Adrenal gland (tissue), 19 donors: ENCODE measurements at places on chromosomes 2 and 18.

- no peaks in the 10 kb centered on the region for H3K27me3 ChIP-seq
- no peaks in the 10 kb centered on the region for H3K36me3 ChIP-seq
- H3K4me3 ChIP-seq = no peak overlapping the region
- DNase-seq = no peak
Observed at GRCh38 chr18:40056079-40056692, 1898.8 kb upstream of the PIK3C3 start.

DNA sequence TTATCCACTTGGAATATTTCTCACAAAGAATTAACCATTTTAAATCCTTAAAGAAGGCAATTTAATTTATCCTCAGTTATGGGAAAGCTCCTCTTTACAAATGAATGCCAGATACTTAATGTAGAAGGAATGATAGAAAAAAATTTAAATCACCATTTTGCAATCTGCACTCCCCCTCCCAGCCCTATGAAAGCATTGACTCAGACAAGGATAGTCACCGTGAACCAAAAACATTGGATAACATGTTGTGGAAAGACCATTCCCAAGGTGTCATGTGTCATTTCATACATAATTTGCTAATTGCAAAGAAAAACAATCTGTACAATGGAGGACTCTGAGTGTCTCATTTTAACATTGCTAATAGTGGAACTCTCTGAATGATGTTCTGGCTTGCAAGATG is 421.0 kb downstream of the TXNL1 start:
- no peak for DNase-seq
- H3K4me1 ChIP-seq = no peaks in the 10 kb centered on the region
- no peak overlapping the region for H3K4me3 ChIP-seq
- no peak overlapping the region for H3K27ac ChIP-seq
- H3K27me3 ChIP-seq = no peaks in the 10 kb centered on the region

DNA sequence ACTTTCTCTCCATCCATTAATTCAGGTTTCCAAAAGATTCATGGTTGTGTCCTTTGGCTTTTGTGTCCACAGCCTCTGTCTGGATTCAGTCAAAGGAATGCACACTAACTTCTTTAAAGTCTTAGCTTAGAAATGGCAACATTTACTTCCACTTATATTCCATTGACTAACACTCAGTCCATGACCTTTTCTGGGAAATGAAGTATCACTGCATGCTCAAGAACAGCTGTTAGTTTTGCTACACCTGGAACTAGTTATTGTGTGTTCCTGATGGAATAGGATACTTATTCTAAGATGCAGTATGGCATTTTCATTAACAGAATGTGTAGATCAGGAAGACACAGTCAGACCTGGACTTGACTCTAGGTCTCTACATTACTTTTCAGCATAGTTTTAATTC is 88.8 kb downstream of the KYNU start:
- H3K27ac ChIP-seq = no peak overlapping the region
- H3K4me1 ChIP-seq = no peaks in the 10 kb centered on the region
- DNase-seq = no peak
- no peak overlapping the region for H3K4me3 ChIP-seq
- no peaks in the 10 kb centered on the region for H3K36me3 ChIP-seq

DNA sequence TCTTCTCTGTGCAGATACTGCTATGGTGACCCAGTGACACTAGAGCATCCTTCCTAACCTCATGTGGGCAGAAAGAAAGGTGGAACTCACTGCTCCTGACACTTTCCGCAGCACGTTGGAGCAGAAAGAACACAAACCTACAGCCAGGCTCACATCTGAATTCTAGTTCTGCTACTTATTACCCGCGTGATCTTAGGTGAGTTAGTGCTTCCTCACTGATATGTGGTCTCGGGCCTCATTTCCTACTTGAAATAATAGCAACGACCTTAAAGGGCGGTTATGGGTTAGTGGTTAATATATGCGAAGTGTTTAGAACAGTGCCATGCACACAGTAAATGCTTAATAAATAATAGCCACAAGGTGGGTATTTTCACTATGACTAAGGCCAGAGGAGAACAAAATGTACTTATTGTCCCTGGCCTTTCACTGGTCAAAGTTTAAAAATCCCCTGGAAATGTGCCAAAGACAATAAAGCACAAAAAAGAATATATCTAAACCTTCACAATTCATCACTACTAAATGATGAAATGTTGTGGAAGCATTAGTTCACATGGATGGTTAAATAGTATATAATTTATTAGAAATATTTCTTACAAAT is 66.6 kb downstream of the MYOM1 start:
- H3K27me3 ChIP-seq = no peaks in the 10 kb centered on the region
- DNase-seq = no peak
- no peak overlapping the region for H3K27ac ChIP-seq
- no peak overlapping the region for H3K4me3 ChIP-seq
- H3K36me3 ChIP-seq = no peaks in the 10 kb centered on the region

GRCh38 chr18:31255953-31256352 is 62.0 kb upstream of the DSG1 start:
- no peaks in the 10 kb centered on the region for H3K4me1 ChIP-seq
- no peak overlapping the region for H3K27ac ChIP-seq
- no peaks in the 10 kb centered on the region for H3K36me3 ChIP-seq
- H3K27me3 ChIP-seq = no peaks in the 10 kb centered on the region

GRCh38 chr2:217724471-217724870 is 278.3 kb downstream of the TNS1 start:
- H3K4me1 ChIP-seq = no peaks in the 10 kb centered on the region
- no peak overlapping the region for H3K4me3 ChIP-seq
- no peaks in the 10 kb centered on the region for H3K36me3 ChIP-seq
- DNase-seq = no peak
- H3K27ac ChIP-seq = no peak overlapping the region

GRCh38 chr2:68806511-68807109 is 64.6 kb downstream of the BMP10 start:
- H3K4me3 ChIP-seq = no peak overlapping the region
- H3K27ac ChIP-seq = no peak overlapping the region
- no peaks in the 10 kb centered on the region for H3K36me3 ChIP-seq
- H3K27me3 ChIP-seq = no peaks in the 10 kb centered on the region

DNA sequence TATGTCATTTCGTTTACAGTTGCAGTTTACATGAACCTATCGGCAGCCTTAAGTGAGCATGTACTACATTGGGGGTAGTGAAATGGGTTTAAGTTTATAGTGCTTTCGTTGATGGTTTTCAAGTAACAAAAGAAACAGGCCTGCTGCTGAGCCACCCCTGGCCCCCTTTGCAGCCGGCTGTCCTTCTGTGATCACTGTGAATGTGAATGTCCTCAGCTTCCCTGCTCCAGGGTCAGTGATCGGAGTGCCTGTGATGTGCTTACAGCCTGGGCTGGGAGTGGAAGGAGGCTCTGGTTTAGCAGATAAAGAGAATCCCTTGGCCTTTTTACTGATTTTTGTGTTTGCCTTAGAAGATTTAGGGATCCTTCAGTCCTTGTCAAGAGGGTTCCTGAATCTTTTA is 154.2 kb downstream of the FAM210A start:
- DNase-seq = no peak
- H3K27ac ChIP-seq = no peak overlapping the region
- H3K27me3 ChIP-seq = no peaks in the 10 kb centered on the region

DNA sequence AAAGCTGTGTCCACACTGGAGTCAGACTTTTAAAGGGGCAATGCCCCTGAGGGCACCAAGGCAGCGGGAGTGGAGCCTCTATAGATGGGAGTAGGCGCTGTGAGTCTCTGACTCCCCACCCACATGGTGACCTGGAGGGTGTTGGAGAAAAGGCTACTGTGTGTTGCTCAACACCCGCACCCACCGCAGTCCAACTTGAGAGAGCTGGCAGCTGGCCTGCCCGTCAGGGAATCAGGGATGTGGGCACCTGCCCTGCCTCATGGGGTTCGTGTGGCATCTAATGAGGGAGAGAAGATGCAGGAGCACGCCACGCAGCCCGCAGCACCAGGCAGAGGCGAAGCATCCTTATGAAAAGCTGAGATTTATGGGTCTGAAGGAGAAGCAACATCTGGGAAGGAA is 84.2 kb downstream of the KLHL29 start:
- DNase-seq = no peak
- H3K27me3 ChIP-seq = no peaks in the 10 kb centered on the region
- H3K27ac ChIP-seq = no peak overlapping the region

GRCh38 chr2:236496340-236496739 is 73.3 kb upstream of the ACKR3 start:
- no peak overlapping the region for H3K4me3 ChIP-seq
- no peaks in the 10 kb centered on the region for H3K36me3 ChIP-seq
- H3K4me1 ChIP-seq = no peaks in the 10 kb centered on the region

DNA sequence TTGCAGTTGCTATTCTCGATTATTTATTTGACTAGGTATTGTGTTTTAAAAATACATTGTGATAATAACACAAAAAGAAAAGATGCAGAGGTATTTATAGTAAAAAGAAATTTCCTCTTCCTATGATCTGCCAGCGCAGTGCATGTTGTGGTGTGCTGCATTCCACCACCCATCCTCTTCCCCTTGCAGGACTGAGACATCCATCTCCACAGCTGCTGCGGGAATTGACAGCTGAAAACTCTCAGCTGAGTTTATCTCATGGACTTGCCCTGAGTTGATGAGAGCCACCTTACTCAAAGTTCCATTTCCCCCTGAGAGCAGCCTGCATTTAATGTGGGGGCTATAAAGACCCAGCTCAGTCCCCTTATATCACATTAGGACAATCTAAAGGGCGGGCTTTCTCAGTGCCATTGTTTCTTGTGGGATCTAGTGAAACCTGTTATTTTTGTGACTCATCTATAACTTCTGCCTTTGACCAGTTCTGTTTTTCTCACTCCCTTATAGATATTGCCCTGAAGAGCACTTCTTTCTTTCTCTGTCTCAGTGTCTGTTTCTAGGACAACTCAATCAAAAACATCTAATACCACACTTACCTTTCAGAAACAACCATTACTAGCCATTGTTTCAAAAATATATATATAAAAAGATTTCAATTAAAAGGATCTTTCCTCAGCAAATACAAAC is 698.5 kb downstream of the NR4A2 start:
- no peak for DNase-seq
- no peak overlapping the region for H3K4me3 ChIP-seq
- H3K4me1 ChIP-seq = no peaks in the 10 kb centered on the region
- H3K36me3 ChIP-seq = no peaks in the 10 kb centered on the region
- no peak overlapping the region for H3K27ac ChIP-seq

DNA sequence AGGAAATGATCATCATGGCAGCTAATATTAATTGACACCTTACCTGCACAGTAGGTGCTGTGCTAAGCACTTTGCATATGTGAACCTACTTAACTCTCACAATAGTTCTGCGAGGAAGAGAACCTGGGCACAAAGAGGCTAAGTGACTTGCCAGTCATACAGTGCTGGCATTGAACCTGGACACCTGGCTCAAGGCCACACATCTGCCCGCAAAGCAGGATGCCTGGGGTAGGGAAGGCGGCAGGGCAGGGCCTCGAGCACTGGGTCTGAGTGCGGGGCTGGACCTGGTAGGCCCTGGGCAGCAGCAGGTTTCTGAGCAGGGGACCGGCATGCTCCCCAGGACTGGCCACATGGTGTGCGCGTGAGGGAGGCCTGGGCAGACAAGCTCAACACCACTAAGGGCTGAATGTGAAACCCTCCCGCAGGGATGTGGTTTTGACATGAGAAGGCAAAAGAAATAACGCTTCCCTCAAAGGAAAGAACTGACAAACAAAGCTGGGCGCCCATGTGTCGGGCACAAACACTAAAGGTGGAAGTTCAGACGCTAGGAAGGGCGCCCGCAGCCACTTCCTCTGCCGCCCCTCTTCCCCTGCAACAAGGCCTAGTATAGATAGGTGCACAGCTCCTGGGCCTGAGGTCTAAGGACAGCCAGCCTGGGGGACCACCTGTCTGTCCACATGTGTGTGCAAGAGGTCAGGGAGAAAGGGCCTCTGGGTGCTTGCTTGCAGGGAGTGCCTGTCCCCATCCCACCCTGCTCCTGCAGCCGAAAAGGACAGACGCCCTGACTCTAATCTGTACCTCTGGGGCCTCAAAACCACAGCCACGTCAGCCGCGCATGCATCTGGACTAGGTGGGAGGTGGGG is 92.5 kb downstream of the ZFP36L2 start:
- no peaks in the 10 kb centered on the region for H3K27me3 ChIP-seq
- DNase-seq = peak; percentile 39
- H3K36me3 ChIP-seq = no peaks in the 10 kb centered on the region
- no peak overlapping the region for H3K27ac ChIP-seq
- peaks cover 48% of the 10 kb centered on the region for H3K4me1 ChIP-seq

DNA sequence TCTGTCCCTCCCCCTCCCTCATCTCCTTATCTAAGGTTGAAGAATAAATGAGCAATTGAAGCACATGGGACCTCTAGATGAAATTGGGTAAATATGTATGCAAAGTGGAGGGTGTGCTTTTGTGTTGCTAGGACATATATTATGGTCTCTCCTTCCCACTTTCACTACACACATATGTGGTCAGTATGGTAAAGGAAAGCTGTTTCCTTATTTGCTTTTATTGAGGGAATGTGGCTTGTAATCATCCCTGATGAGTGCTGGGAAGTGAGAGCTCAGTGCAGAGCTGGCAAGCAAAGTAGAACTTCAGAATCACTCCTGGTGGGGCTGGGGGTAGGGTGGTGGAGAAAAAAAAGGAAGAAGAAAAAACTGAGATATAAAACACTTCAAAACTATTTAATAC is 189.9 kb upstream of the ATP5MC3 start:
- peaks cover 3% of the 10 kb centered on the region for H3K27me3 ChIP-seq
- H3K36me3 ChIP-seq = no peaks in the 10 kb centered on the region
- no peak overlapping the region for H3K27ac ChIP-seq
- DNase-seq = no peak
- H3K4me3 ChIP-seq = no peak overlapping the region

GRCh38 chr2:153519257-153519875 is 40.8 kb upstream of the RPRM start:
- no peak overlapping the region for H3K4me3 ChIP-seq
- DNase-seq = peak; percentile 66
- H3K36me3 ChIP-seq = no peaks in the 10 kb centered on the region
- H3K27ac ChIP-seq = no peak overlapping the region
- no peaks in the 10 kb centered on the region for H3K27me3 ChIP-seq

DNA sequence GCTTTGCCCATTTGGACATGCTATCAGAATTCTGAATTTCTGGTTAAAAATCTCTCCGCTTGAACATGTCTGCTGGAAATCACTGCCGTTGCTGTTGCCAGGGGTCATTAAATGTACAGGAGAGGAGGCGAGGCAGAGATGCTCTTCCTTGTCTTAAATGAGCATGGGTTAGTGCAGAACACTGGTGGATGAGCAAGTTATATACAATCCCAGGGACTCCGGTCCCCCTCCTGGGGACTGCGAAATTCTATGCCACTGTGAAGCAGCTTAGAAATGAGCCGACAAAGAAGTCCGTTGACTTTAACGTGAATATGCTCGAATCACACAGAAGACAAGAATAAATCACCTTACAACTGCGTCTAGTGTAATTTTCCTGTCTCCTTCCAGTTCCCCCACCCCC is 95.1 kb upstream of the KLHL14 start:
- no peaks in the 10 kb centered on the region for H3K36me3 ChIP-seq
- H3K4me1 ChIP-seq = no peaks in the 10 kb centered on the region
- DNase-seq = no peak
- H3K4me3 ChIP-seq = no peak overlapping the region
- no peak overlapping the region for H3K27ac ChIP-seq
